Astrocyte of the spinal cord (primary cell): ENCODE measurements at places on chromosomes 2 and 18.

GRCh38 chr18:3218819-3219218 lies 949 bp downstream of the MYOM1 start:
- DNase-seq = no peak

- DNase-seq = no peak
These were observed 4.7 kb upstream of the KCNK3 start for GRCh38 chr2:26687801-26688200.

DNA sequence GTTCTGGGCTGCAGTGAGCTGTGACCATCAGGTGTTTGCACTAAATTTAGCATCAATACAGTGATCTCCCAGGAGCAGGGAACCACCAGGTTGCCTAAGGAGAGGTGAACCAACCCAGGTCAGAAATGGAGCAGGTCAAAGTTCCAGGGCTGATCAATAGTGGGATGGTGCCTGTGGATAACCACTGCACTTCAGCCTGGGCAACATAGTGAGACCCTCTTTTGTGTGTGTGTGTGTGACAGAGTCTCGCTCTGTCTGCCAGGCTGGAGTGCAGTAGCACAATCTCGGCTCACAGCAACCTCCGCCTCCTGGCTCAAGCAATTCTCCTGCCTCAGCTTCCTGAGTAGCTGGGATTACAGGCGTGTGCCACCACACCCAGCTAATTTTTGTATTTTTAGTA lies 163.7 kb upstream of the SERTAD2 start:
- no peak for DNase-seq

DNA sequence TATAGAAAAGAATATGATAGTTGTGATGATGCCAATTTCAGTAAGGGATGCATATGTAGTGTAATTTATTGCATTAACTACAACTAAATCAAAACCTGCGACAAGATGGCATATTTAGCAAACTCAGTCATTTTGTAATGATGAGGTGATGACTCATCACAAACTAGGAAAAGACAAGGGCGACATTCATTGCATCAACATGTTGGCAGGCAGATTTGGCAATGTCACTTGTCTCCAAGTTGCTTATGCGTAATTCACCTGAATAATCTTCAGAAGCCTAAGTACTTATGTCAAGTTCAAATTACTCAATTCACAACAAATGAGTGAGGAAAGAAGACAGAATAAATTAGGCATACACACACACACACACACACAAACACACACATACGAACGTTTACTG lies 273.2 kb upstream of the RGPD4 start:
- DNase-seq = peak; percentile 16

DNA sequence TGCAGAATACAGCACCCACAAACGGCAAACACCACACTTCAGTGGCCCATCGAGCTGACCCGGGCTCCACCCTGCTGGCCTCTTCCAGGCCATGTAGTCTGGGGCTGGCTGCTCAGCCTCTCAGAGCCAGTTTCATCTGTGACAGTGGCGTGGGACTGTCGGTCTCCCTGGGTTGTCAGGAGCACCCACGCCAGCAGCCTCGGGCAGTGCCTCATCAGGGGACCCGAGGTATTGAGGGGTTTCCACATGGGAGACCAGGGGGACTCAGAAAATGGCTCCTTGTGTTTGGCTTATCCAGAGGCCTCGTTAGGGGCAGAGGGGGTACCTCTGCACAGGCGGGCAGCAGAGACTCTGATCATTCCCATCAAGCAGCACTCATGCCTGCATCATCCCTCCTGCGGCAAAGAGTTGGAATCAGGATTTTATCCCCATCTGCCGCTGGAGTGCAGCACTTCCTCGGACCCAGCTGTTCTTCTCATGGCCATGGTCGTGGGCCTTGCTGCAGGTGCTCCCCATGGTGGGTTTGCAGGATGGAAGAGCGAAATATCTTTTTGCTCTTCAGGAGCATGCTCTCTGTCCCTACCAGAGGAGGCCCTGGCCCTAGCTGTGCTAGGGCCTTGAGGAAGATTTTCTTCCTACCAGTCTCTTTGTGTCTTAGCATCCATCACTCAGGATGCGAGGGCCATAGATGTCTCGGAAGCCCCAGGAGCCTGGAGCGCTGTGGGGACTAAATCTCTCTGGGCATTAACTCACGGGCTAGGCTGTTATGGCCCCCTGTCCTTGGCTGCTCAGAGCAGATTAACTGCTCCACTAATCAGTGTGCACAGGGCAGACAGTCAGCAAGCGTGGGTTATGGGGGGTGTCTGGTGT lies 100.8 kb downstream of the CLIP4 start:
- DNase-seq = no peak

GRCh38 chr2:241741016-241741415 lies 6.6 kb downstream of the D2HGDH start:
- DNase-seq = peak; percentile 10

- DNase-seq = no peak
These were observed 11.4 kb upstream of the PKDCC start for GRCh38 chr2:42036413-42036812.

- no peak for DNase-seq
These were observed 274.6 kb downstream of the ETAA1 start for GRCh38 chr2:67671464-67672450.

GRCh38 chr2:99644419-99644787 lies 154.6 kb upstream of the REV1 start:
- peak; percentile 29 for DNase-seq

DNA sequence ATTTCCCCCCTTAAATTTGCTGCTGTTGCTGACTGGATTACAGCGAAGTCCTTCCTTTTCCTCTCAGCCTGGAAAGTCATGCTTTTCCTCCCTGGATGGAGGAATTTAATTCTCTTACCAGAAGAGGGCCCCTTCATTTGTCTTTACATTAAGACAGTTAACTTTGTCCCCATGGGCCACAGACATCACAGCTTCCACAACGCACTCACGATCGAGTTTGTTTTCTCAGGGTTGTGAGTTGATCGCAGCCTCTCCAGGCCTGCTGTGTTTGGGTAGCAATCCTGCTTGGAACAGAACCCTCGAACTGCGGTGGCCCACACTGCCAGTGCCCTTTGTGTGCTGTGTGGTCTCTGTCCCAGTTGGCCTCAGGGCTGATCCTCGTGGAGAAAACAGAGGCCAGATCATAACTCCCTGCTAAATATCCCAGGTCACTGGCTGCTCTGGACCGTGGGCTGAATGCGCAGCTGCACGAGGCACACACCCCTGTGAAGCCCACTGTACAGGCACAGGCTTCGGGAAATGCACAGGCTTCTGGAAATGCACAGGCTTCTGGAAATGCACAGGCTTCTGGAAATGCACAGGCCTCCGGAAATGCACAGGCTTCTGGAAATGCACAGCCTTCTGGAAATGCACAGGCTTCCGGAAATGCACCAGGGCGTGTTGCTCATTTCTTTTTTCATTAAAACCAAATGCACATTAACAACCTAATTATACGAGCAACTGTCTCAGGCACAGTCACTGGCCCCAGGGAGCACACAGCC lies 2.2 kb upstream of the PDIA6 start:
- peak; percentile 5 for DNase-seq

GRCh38 chr2:17791121-17791816 lies 25.0 kb upstream of the MSGN1 start:
- DNase-seq = peak; percentile 61

DNA sequence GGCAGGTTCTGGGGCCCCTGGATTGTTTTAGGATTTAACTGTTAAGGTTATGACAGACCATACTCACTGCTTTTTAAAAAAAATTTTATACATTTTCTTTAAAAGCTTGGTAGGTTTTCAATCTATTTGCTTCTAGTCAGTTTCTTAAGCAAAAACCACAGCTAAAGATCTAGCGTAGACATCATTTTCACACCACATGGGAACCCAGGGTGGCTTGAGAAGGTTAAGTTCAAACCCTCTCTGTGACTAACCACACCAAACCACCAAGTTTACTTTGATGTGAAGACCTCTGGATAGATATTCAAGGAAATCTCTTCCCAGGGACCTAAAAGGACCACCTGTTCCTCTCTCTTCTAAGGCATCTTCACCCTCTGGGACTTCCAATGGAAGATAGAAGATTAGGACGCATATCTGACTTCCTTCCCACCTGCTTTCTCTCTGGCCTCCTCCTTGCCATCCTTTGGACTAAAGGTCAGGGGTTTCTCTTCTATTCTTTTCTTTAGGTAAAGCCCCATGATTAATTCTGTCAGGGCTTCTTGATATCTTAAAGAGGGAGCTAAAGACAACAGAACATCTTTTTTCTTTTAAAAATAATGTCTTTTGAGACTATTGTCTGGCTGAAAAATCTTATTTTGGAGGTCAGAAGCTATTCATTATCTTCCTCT lies 32.3 kb downstream of the FOSL2 start:
- DNase-seq = no peak

DNA sequence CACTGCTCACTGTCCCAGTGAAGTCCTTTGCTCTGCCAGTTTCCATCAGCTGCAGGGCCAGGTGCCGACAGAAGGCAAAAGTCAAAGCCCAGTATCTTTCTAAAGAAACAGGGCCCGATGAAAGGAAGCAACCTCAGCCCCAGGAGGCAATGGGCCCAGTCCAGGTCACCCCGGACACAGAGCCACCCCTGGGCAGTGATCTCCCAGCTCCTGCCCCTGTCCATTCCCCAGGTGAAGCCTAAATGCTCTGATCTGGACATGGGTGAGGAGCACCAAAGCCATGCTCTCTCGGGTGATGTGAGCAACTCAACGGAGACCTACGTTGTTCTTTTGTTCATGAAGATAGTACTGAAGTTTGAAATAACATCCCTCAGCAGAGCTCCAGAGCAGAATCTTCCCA lies 61.6 kb downstream of the HDAC4 start:
- DNase-seq = no peak

DNA sequence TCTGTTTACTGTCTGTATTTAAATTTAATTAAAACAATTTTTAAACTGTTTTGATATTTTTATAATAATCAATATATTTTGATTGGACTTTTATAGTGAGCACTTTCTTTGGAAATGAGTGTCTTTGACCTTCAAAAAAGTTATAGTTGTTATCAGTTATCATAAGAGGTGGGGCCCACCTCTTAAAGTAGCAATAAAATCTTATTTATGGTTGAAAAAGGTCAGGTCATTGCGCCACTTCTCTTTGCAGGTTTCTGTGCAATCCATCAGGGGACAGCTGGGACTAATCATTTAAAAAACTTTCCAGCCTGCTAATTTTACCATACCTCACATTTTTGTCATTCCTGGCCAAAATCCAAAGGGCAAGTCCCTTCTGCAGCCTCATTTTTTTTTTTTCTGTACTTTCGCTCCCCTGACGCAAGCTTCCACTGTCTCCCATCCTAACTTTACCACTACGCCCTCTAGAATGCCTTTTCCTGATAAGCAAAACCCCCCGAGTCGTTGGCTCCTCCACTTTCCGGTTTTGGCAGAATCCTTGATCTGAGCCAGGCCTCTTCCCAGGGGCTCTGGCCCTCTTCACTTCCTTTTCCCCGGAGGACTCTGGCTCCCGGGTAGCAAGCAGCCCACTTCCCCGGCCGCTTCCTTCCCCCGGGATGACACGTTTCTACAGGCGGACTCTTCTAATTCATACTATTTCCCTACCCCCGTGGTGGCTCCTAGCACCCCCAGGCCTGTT lies 1.1 kb upstream of the SEH1L start:
- peak; percentile 70 for DNase-seq

DNA sequence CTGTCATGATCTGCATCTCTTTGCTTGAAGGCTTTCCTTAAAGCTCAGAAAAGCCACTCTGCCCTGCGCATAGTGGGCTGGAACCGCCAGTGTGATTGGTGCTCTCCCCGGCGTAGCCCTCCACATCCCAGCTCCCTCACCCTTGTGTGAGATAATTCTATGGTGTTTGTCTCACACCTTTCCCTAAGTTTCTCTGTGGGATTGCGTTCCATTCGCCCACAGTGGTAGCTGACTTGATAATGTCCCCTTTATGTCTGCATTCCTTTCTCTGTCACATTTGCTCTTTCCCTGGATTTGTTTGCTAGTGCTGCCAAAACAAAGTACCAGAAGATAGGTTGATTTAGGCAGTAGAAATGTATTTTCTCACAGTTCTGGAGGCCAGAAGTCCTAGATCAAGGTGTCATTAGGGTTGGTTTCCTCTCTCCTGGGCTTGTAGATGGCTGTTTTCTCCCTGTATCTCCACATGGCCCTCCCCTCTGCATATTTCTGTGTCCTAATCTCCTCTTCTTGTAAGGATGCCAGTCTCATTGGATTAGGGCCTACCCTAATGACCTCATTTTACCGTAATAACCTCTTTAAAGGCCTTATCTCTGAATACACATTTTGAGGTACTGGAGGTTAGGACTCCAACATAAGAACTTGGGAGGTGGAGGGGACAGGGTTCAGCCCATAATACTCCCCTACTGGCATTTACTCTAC lies 7.4 kb upstream of the TMEM87B start:
- DNase-seq = no peak

- no peak for DNase-seq
These were observed 210.4 kb downstream of the METTL4 start for GRCh38 chr18:2360861-2361260.

GRCh38 chr18:340044-340443 lies 72.2 kb upstream of the THOC1 start:
- DNase-seq = no peak

DNA sequence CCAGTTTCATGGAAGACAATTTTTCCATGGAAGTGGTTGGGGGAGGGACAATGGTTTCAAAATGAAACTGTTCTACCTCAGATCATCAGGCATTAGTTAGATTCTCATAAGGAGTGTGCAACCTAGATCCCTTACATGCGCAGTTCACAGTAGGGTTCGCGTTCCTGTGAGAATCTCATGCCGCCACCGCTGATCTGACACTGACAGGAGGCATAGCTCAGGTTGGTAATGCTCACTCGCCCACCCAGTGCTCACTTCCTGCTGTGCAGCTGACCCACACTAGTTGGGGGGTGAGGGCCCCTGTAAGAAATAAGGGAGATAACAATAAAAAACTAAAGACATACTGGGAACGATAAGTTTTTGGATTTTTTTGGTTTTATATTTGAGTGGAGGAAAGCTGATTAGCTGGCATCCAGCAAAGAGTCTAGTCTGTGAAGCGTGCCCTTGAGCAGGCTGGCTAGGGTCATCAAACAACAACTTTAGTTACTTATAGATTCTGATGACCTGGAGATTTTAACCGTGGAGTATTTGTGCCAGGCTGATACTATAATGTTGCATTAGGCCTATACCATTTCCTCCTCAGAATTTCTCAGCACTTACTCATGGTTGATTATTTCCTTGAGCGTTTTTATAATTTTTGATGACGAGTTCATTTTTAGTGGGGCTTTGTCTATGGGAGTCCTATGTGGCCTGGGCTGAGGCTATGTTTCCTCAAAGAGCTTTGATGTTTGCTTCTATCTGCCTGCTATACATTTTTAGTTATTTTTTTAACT lies 6.3 kb upstream of the MCFD2 start:
- DNase-seq = peak; percentile 42

- no peak for DNase-seq
These were observed 112.1 kb upstream of the SIX2 start for GRCh38 chr2:45121236-45121927.

DNA sequence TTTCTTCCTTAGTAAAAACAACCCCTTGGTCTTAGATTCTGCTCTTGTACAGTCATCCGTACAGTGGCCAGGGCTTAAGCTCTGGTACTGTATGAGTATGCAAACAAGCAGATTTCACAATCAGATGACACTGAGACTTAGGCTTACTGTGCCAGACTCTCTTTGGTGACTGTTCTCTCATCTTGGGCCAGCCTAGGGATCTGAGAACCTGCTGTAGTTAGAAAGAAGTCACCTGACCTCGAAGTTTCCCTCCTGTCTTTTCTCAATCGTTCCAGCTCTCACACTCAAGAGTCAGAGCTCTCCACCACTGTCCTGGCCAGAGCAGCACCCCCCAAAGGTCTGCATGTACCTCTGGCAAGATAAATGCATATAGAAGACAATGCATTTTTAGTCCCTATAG lies 63.2 kb downstream of the ZEB2 start:
- peak; percentile 73 for DNase-seq
